ENCODE measurements at places on chromosomes 1 and 21.

DNA sequence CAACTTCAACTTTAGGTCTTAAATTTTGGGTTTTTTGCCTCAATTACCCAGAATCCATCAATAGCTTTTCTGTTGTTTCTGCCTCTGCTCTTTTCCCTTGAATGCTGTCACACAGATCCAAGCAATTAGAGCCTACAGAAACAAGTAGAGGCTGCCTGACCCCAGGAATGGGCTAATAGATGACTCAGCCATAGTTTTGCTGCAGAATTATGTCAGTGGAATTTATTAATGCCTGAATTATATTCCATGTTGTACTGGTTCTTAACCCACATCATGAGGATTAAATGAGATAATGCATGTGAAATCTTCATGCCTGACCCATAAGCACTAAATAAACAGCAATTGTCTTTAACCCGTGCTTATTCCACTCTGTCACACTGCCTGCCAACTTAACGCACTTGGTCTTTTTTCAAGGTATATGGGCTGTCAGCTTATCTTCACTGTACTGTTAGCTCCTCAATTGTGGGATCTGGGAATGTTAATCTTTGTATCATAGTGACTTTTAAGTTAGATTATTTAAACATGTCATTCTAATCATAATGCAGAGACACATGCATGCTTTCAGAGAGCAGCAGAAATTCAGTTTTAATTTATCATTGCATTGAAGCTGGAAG, 213.3 kb downstream of the ROR1 start:
- no peak for DNase-seq

GRCh38 chr1:67589519-67590233, 95.3 kb upstream of the GADD45A start:
- DNase-seq: no peak

DNA sequence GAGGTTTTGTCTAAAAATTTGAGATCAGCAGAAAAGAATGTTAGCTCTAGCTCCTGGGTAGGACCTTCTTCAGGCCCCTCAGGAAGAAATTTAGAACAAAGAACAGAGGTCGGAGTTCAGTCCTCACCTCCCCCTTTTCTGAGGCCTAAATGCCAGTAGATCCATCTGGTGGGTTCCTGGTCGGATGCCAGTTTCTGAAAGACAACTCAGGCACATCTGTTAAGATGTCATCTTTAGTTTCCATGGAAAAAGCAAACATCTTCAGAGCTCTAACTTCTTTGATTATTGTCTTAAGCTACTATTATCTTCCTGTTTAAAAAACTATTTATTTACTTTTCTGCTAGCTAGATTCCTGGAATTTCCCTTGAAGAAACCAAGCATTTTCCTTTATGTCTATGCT, 37.1 kb upstream of the USP25 start:
- no peak for DNase-seq

- no peak for DNase-seq
Observed at GRCh38 chr1:244027491-244028145, 23.5 kb upstream of the ZBTB18 start.

DNA sequence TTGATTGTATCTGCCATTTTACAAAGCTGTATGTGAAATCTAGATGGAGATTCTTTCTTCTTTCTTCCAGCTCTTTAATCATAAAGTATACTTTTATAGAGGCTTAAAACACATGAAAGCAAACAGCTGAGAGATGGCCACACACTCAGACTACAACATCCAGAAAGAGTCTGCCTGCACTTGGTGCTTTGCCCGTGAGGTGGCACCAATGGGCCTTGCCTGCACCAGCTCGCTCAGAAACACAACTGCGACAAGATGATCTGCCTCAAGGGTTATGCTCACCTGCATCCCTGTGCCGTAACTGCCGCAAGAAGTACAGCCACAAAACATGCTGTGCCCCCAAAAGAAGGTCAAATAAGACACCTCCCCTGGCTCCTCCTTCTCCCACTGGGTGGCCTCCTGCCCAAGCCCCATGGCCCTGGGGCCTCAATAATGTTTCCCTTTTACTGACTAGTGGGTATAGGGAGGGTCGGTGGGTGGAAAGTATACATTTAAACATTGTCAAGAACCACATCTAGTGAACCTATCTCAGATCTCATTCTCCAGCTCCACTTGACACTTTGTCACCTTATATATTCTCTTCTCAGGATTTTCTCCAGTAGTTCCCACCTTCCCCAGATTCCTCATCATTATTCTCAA, 66.7 kb upstream of the ANGPTL3 start:
- peak; percentile 70 for DNase-seq

DNA sequence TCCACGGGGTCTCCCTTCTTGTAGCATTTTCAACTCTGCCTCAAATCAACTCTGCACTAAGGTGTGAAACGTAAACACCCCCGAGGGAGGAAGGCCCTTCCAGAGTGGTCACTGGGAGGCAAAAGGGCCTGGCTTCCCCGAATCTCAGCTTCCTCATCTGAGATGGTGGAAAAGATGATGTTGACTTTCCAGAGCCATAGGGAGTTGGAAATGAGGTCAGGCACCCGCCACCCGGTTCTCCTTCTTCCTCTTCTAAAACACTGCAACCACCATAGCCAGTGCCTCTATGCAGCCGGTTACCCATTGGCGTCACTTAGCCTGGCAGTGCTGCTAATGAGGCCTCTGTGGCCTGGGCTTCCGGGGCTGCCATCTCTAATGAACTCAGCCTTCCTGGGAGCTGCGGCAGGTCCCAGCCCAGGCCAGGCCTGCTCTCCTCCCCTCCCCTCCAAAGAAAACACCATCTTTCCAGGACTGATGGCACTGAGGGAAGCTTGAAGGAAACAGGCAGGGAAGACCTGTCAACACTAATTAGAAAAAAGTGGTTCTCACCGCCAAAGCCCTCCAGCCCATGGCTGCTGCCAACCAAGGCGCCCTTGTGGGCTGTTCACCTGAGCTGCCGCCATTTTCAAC, 175.0 kb downstream of the KAZN start:
- DNase-seq: no peak

DNA sequence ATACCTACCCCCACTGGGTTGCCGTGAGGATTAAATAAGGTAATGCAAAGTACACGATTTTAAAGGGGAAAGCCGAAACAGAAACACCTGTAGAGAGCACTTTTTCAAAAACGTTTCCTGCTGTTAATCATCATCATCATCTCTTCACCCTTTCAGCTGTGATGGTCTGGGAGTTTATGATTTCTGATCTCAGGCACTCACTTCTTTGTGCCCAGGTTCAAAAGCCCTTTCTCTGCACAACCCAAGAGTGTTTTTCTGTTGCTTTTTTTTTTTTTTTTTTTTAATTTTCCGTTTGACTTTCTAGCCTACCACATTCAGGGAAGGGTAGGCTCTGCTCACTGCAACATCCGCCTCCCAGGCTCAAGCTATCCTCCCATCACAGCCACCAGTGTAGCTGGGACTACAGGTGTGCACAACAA, 936 bp upstream of the UBXN11 start:
- no peak for DNase-seq

- DNase-seq: no peak
Observed at GRCh38 chr1:94265011-94265422, 27.6 kb upstream of the ARHGAP29 start.

DNA sequence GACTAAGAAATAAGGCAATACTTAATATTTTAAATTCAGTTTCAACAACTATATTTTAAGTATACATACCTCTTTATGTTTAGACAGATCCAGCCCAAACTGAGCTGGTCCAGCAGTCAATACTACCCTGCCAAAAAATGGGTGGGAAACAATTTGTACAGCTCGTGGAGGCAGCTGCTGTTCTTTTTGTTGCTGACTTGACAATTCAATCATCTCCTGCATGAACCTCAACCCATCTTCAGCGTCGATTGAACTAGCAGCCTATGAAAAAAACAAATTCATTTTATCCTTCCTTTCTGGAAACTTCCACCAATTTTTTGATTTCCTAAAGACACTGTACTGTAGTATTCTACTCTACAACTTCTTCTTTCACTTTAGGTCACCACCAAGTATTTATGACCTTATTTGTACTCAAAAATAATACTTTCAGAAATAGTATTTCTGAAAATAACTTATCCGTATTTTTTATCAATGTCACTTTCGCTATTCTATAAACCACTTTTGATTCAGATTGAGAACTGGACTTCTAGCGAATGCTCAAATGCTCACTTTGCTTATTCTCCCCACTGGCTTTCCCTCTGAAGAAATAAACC, 46.5 kb downstream of the EDEM3 start:
- no peak for DNase-seq

DNA sequence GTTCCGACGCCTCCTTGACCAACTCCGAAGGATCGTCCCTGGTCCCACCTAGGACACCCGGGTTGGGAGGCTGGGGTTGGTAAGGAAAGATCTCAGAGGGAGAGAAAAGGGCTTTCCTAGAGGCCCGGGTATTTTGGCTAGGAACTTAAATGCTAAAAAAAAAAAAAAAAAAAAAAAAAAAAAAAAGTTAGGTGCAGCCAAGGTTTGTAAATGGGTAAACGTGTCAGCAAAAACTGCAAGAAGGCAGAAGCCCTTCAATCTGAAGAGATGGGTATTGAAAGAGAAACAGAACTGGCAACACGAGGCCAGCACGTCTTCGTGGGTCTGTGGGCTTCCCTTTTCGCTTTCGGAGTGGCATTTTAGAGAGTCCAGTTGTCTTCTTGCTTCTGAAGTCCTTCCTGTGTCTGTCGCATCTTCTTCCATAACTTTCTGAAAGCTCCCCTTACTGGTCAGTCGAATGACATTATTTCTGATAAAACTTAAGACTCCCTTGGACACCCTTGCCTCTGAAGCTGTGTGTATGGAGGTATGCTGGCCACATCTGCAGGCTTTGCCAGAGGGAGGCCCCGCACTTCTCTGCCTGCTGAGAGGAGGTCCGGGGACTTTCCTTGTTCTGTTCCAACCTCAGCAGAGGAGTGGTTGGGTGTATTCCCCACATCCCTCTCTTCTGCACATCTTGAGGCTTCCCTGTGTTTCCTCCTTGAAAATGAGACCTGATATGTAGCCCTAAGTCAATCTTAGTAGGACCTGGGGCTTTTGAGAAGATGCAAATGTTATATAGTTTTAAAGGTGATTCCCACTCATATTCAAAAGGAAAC, 745 bp downstream of the RCSD1 start:
- DNase-seq: no peak

- no peak for DNase-seq
Observed at GRCh38 chr1:21559788-21560567, 50.8 kb downstream of the ALPL start.

- DNase-seq: no peak
Observed at GRCh38 chr21:35314857-35315582, 265.9 kb upstream of the RUNX1 start.
